ENCODE measurements at places on chromosomes 12 and 14. TPM values are rescaled to one million over a fixed set of nuclear protein-coding genes. Genes with fewer than 3 reads are reported as not detected.

GRCh38 chr12:63042646-63043045, 107.7 kb upstream of the PPM1H start:
- no peak for DNase-seq

TTC9 gene
- total RNA-seq: not detected

GRCh38 chr12:21509768-21510167, 8.2 kb downstream of the GOLT1B start:
- DNase-seq: no peak

DNA sequence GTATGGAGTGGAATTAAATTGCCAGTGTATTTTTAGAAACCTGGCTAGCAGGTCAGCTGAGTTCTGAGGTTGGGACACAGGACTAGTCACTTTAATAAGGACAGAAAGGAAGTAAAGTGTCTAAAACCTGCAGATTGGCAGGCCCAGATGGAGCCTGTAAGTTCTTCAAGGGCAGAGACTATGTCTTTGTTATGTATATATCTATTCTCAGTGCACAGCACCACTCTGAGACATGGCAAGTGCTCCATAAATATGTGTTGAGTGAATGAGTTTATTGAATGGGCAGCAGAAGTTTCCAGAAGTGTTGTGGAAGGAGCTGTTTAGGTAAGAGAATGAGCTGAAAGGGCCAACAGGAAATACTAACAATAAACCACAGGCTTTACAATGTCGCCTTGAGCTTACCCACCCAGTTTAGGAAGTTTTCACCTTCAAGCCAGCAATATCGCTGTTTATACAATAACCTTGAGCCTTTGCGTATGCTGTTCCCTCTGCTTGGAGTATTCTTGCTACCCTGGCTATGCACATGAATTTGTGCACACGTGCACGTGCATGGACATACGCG, 109.5 kb upstream of the TMPO start:
- DNase-seq: no peak

PSMC1 gene
- total RNA-seq: 194 TPM

- no peak for DNase-seq
These were observed 234.4 kb downstream of the TMEM121 start for GRCh38 chr14:105760691-105761344.

DNA sequence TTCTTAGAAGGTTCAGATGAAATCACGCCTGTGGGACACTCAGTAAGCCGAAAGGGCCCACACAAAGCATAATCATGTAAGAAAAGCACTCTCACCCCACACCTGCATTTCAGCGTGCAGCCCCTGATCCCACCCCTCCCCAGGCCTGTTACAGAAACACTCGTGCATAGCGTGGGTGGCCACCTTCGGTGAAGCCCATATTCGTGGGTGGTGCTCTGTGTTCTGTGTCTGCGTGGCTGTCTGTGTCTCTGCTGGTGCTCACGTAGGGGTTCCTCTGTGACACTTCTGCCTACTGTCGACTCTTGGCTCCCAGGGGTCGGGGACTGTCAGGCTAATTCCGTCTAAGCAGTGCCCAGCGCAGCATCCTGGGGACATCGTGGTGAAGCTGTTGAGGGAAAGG, 74.0 kb downstream of the B4GALNT3 start:
- no peak for DNase-seq

TMEM132C gene
- not detected for total RNA-seq

- peak; percentile 36 for DNase-seq
These were observed 186.6 kb upstream of the EEA1 start for GRCh38 chr12:93115646-93116045.

TMEM229B gene
- 3.7 TPM for total RNA-seq

EPYC gene
- total RNA-seq: not detected

GRCh38 chr14:46404865-46405811, 246.4 kb downstream of the RPL10L start:
- DNase-seq: no peak

DNA sequence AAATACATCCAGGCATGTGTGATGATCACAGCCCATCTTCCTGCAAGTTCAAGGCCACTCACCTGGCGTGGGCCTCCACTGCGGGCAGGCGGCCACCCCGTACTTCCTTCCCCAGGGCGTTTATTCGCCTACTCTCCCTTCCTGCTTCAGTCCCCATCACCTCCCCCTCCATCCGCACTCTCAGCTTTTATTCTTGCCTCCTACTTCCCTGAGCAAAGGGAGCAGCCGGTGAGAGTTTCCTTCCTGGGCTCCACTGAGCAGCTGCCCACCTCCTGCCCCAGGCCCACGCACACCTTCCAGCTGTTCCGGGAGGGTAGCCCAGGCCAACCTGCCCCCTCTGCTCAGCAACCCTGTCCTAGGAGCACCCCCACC, 4.1 kb downstream of the CYP46A1 start:
- no peak for DNase-seq

DNA sequence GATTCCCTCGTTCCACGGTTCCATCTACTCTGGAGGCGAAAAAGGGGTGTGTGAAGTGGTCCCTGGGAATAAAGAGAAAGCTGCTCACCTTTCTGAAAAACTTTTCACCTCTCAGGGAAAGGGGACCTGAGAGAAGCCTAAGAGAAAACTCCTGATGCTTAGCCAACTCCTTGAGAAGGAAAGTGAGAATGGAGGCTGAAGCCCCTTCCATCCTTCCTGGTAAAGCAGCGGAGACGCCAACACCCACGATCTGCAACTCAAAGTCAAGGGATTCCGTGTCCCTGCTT, 110.0 kb downstream of the ARF6 start:
- no peak for DNase-seq
